Stimulated activated CD4-positive, alpha-beta T cell treated with anti-CD3 and anti-CD28 coated beads, TNF-alpha, amount 100 ng/mL, for 48 hours (primary cell): ENCODE measurements at places on chromosomes 5 and 9.
A peak's percentile ranks its signal among the peaks of the same experiment; 100 is the strongest.

DNA sequence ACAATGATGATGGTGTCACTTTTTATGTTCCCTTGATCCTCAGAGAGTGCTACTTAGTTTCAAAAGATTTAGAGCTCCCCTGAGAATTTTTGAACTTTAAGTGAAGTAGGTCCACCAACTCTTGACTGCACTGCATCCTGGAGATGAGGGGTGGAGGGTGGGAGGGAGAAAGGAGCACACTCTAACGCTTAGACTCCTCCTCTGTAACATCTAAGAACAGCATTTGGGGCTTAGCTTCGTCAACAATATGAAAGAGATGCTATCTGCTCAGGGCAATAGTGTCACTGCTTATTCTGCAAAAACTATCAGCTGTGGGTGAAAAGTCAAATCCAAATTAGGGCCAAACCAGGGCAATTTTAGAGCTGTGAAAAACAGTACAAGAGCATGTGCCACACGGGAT lies 242.8 kb upstream of the EFNA5 start:
- no peak for DNase-seq

GRCh38 chr5:158233735-158234322 lies 374.9 kb upstream of the CLINT1 start:
- no peak for DNase-seq

DNA sequence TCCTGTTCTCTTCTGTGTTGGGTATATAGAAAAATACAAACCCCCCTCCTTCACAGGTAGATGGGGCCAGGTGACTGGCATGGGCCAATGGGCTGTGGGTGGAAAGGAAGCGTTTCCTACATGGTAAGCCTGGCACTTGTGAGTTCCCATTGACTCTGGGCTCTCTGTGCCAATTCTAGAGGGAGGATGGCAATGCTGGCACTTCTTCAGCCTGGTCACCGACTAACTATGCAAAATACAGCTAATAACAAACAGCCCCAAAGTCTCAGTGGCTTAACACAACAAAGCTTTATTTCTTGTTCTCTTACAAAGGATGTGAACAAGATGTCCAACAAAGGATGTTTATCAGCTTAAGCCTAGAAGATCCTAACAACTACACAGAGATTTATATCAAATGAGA lies 258.1 kb downstream of the SYK start:
- DNase-seq: no peak

- no peak for DNase-seq
Measured at GRCh38 chr9:106450549-106450948, 412.4 kb upstream of the ZNF462 start.

DNA sequence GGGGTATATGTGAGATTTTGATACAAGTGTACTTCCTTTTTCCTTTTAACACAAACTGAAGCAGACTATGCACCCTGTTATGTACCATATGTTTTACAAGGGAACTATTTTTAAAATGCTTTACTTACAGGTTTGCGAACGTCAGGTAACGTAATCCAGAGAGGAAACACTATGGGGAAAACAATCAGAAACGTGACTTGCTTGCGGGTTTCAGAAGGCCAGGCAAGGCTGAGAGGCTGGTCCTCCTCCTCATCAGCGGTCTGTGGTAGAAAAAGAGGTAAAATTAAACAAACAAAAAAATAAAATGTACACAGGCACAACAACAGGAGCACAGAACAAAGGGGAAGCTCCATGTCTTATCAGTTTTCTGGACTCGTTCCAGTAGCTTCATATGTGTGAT lies 141.2 kb downstream of the ACER2 start:
- no peak for DNase-seq

- DNase-seq: no peak
Measured at GRCh38 chr5:37825334-37825915, 14.4 kb downstream of the GDNF start.

- DNase-seq: no peak
Measured at GRCh38 chr5:106759581-106759980, 911.2 kb downstream of the EFNA5 start.

DNA sequence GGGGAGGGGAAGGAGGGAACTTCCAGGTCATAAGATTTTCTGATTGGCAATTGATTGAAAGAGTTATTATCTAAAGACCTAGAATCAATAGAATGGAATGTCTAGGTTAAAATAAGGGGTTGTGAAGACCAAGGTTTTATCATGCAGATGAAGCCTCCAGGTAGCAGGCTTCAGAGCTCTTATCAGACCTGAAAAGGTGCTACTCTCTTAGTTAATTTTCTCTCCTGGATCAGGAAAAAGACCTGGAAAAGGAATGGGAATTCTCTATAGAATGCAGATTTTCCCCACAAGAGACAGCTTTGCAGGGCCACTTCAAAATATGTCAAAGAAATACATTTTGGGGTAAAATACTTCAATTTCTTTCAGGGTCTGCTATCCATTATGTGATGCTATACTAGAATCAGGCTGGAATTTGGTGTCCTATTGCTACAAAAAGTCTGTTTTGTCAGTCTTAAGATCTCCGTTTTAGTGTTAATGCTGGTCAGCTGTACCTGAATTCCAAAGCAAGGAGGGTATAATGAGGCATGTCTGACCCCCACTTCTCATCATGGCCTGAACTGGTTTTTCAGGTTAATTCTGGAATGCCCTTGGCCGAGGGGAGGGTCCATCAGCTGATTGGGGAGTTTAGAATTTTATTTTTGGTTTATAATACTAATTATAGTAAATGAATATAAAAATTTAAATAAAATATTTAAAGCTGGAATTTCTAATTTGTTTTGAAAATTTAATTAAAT lies 16.6 kb upstream of the STOM start:
- no peak for DNase-seq

DNA sequence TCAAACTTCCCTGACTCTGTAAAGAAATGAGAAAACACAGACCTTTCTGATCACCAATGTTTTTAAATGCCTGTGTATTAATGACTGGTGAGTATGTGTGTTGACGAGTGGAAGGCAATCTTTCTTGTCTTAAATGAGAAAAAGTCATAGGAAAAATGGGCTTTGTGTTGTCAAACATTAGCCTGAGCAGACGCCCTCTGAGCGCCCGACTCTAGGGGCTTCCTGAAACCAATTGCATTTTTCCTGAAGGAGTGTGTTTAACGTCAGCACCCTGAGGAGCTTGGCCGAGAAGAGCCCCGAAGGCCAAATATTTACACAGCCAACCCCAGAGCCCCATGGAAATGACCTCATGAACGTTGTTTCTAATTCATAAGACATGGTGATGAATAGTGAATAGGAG lies 154.3 kb downstream of the PHF2 start:
- DNase-seq: no peak

DNA sequence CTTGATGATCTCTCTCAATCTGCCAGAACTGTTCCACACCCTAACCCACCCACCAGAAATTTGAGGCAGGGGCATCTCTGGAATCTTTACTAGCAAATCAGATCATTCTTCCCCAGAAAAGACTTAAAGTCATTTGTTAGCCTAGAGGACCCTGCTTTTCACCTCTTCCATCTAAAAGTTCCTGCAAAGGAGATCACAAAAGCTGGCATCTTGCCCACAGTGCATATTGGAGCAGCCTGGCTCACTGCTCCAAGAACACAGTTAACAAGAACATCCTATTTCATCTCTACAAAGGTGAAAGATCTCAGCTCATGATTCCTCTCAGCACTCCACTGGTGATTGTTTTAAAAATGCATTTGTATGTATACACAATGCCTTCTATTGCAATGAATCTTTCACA lies 36.3 kb downstream of the GABRP start:
- DNase-seq: no peak

DNA sequence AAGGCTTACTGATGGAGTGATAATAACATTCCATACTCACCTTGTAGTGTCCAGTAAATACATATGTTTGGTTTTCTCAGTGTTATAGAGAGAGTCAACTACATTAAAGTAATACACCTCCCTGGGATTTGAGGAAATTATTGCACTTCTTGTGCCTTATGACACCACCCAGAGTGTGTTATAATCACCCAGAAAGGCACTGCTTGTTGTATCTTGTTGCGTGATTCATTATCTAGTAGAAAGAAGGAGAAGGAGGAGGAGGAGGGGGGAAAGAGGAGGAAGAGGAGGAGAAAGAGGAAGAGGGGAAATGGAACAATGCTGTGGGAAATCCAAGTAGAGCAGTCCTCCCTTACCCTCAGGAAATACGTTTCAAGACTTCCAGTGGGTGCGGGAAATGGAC lies 661.8 kb upstream of the WWC1 start:
- DNase-seq: no peak

- no peak for DNase-seq
Measured at GRCh38 chr5:116090302-116090701, 5.5 kb downstream of the COMMD10 start.

DNA sequence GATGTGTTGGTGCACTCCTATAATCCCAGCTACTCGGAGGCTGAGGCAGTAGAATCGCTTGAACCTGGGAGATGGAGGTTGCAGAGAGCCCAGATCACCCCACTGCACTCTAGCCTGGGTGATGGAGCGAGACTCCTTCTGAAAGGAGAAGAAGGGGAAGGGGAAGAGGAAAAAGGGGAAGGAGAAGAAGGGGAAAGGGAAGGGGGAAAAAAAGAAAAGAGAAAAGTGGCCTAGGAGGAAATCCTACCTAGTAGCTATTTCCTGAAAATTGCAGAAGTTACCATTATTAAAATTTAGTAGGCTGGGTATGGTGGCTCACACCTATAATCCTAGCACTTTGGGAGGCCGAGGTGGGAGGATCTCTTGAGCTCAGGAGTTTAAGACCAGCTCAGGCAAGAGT lies 67.4 kb downstream of the ARRDC3 start:
- DNase-seq: no peak

- DNase-seq: no peak
Measured at GRCh38 chr5:148897842-148898241, 71.4 kb downstream of the ADRB2 start.

DNA sequence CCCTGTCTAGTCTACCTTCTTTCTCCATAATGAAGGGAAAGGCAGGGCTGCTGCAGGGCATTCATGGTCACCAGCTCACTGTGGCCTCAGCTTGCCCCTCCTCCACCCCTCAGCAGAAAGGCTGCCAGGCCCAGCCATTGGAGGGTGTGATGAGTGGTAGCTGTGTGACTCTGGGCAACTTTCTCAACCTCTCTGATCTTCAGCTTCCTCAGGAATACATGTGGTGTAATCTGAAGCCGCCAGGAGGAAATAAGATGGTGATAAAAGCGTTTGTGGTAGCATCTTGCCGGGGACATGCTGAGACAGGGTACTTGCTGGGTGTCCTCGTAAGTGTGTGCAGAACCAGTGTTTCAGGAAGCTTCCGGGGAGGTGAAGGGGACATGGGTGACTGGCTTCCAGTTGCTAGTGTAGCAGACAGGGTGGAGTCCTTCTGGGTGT lies 9.8 kb downstream of the CXCL14 start:
- DNase-seq: no peak

- DNase-seq: peak; percentile 1
Measured at GRCh38 chr9:31210978-31211570, 1173.4 kb upstream of the ACO1 start.

- DNase-seq: no peak
Measured at GRCh38 chr9:12060067-12060466, 633.1 kb upstream of the TYRP1 start.

DNA sequence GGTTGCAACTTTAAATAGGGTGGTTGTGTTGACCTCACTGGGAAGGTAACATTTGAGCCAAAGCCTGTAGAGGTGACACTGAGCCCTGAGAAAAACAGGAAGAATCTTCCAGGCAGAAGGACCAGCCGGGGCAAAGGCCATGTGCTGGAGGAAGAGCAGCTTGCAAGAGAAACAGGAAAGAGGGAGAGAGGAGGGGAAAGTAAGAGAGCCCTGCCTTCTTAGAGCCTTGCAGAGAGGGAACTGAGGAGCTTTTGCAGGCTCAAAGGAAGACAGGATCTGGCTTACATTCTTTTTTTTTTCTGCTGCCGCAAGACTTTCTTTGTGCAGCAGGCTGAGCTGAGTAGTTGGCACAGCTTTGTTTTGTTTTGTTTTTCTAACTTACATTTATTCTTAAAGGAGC lies 17.4 kb downstream of the C9orf153 start:
- no peak for DNase-seq

GRCh38 chr9:115013998-115014397 lies 83.6 kb upstream of the TNFSF8 start:
- peak; percentile 72 for DNase-seq

DNA sequence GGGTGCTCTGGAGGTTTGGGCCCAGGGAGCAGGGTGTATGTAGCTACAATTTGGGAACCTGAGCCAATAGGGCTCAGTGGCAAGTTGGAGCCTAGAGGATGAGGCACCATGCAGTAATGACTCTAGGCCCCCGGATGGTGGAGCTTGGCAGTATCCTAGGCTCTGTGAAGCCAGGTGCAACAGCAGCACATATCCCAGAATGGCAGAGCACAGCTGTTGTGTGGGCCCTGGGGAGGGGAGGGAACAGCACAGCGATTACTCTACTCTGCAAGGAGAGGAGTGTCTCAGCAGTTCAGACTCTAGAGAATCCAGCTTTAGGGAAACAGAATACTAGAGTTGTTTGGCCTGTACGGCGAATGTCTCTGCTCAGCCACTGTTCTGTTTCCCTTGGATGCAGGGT lies 56.1 kb downstream of the LRRTM2 start:
- no peak for DNase-seq

DNA sequence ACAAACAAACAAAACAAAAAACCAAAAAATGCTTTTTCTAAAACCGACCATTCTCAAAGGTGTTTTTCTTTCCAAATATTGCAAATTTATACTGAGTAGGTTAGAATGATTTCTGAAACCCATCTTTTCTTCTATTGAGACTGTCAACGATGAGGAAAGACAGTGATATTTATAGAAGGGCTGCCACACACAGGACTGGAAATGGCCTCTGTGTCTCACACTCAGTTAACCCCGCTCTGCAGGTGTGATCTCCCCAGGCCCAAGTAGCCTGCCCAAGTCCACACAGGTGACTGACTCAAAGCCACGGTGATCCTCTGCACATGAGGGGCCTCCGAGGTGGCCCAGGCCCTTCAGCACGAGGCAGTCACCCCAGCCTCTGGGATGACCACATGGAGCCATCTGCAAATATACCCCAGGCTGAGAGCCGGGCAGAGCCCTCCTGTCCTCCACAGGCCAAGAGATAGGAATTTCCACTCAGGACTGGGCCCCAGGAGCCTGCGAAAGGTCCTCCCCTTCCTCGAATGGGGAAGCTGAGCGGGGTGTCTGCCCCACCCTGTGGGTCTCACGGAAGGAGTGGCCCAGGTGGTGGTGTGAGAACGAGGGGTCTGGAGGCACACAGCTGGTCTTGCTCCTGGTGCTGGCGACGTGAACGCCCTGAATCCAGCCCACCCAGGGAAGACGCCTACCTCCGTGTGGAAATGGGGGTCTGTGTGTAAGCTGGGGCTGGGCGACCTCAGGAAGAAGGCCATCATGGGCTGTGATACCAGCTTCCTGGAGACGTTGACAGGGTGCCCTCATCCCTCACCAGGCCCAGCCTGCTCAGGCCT lies 53.0 kb upstream of the PHYKPL start:
- DNase-seq: no peak

- no peak for DNase-seq
Measured at GRCh38 chr5:3225201-3225960, 370.3 kb upstream of the IRX1 start.

DNA sequence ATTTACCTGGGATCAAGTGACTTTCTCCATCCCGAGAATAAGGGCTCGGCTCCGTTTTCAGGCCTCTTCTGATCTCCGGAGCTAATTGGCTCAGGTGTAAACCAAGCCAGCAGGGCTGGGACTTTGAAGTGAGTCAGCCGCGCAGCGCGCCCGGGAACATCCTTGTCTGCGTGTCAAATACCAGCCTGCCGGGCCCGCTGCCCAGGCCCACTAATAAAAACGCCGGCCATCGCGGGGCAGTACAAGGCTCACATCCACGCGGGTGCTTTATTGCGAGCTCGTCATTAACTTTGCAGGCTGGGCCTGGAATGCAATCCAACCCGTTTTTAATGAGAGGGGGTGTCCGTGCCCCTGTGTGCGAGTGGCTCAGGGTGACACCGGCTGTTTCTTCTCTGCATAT lies 416.8 kb downstream of the IRX2 start:
- DNase-seq: no peak

GRCh38 chr9:94946256-94946655 lies 219.8 kb downstream of the AOPEP start:
- no peak for DNase-seq
